ENCODE measurements at places on chromosomes 7 and 10.
A peak's percentile ranks its signal among the peaks of the same experiment; 100 is the strongest.

DNA sequence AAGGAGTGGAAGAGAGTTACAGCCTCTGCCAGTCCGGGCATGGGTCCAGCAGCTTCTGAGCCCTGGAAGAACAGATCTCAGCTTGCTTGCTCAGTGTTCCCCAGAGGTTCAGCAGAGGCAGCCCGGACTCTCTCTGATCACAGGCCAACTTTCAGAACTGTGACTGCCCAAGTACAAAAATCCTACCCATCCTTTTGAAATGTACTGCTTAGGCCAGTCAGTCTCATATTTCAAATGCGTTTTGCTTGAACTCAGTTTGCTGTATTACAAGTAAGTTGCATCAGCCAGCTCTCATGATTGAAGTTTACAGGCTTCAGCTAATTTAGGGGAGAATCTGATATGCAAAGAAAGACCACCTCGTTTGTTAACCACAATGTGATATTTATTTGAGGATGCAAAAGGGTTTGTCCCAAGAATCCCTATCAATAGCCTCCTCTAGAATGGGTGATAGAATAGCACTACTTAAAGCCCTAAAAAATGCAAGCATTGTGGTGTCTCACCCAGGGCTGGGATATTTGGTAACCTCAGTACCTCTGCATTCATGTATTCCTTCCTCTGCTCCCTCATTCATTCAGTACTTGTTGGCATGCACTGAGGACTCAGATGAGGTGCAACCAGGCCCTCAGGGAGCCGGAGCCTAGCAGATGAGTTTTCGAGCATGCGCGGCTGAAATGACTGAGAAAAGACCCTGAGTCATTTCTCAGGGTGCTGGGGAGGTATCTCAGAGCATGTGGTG is 7.0 kb downstream of the AIMP2 start:
- no peak for DNase-seq

DNA sequence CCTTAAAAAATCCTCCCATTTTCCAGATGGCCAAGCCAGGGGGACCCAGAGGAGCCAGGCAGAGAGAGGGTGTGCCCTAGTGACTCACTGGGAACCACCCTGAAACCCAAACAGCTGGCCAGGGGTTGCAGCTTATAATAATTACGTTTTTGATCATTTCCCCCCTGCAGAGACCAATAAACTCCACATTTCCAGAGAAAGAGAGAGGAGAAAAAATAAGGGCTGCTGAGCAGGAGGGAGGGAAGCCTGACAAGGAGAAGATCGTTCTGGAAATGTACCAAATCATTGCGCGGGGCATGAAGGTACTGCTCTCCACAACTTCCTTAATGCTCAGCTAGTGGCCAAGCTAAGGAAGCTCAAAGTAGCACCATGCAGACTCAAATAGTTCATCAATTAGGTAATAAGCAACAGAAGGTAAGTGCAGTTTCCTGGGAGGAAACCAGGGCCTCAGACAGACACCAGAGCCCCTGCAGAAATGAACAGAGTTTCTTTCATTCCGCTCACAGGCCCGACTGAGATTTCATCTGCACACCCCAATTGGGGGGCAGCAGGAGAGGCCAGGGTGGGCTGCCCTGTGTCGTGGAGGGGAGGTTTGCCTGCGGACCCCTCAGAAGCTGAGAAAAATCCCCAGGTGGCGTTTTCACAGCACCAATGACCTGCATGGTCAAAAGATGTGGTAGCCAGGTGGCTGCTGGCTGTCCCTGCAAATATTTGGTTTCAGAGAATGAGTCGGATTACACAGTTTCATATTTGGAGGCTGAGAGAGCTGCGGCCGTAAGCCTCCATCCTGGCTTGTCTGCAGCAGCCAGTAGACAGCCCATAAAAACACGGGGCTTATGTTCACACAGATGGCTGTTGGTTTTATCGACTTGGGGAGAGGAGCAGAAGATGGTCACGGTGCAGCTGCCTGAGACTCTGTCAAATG is 153.2 kb upstream of the LYZL2 start:
- no peak for DNase-seq

GRCh38 chr10:131770946-131771633 is 129.7 kb upstream of the PPP2R2D start:
- DNase-seq: no peak

DNA sequence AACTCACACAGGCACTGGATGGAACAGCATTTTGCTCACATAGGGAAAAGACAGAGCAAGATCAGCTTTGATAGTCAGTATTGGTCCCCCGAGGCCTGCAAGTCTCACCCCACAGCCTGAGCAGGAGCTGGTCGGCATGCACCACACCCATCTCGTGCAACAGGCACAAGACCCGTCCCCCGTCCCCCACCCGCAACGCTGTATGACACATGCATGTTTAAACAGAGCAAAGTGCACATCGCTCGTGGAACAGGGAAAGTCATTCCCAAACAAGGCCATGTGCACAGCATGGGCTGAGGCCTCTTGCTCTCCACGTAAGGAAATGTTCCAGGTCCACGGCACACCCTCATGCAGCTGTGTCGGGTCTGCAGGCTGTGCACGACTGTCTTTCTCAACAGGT is 527.2 kb downstream of the ACTR3B start:
- no peak for DNase-seq

DNA sequence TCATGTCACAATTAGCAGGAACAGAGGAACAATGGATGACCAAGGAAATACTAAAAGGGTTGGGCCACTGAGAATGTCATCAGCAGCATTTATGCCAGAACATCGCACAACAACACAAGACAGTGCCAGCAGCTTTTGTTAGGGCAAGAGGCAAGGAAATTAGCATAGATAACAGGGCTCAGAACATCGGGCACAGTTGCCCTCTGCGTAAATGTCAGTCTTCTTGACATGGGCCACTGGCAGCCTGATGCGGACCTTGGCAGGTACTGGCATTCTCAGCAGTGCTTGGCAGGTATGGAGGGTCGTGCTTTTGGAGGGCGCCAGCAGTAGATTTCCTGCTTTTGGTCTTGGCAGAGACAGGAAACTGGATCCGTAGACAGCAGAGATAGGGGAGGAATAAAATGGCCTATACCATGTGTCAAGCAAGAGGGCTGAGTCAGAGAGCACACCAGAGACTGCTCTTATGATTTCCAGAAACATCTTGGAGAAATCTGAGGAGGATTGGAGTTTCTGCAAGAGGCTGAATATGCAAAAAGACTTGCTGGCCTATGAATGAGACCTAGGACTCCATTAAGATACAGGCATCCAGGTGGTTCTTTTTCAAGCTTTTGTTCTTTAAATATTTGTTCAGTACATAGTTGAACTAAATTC is 371.5 kb upstream of the MTPN start:
- DNase-seq: no peak

DNA sequence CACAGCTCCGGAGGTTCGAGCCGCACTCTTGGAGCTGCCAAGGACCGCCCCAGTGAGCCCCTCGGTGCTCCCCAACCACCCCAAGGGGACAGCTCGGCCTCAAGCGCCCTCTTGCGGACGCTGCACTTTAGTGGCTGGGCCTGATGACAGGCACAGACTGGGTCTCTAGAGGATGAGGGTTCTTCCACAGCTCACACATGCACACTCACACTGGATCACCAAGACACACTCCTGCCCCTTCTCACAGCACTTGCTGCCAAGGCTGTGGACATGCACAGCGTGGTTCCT is 2.1 kb downstream of the RET start:
- peak; percentile 74 for DNase-seq

DNA sequence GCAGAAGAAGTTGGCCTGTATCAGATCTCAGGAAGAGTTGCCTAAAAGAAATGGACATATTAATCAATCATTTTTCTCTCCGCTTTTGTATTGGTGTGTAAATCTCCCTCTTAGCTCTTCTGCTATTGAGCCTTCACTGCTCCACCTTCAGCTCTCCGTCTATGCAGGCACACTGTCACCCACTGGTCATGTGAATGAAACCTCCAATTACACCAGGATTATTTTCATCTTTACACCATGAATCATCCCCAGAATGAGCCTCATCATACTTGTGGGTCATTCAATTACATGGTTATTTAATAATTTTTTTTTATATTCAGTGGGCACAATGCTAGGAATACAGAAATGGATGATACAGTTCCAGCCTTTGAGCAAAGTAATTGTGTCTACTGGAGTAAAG is 92.6 kb downstream of the LRRC4 start:
- DNase-seq: peak; percentile 32

DNA sequence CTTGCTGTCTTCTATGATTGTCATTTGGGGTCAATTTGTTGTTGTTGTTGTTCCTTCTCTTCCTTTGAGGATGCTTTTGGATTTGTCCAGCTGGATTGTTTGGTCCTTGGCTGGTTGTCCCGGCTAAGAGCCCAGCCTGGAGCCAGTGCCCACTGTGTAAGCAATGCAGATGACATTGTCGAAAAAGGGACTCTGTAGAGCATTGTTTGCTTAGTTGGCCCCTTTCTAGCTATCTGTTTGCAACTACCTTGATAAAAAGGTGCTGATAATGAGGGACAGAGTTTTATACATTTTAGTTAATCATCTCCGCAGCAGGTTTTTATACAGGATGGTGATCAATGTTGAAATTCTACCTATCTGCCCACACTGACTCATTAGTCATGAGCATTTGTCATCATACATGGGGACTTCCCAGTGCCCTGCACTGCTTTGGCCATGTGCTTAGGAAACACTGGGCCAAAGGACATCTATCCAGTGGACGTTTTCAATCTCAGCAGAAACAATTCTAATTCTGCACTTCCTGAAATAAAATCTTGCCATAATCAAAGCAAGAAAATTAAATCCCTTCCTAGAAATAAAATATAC is 311.9 kb downstream of the GRM8 start:
- DNase-seq: no peak

- no peak for DNase-seq
Measured at GRCh38 chr10:63505562-63505961, 15.6 kb upstream of the REEP3 start.

DNA sequence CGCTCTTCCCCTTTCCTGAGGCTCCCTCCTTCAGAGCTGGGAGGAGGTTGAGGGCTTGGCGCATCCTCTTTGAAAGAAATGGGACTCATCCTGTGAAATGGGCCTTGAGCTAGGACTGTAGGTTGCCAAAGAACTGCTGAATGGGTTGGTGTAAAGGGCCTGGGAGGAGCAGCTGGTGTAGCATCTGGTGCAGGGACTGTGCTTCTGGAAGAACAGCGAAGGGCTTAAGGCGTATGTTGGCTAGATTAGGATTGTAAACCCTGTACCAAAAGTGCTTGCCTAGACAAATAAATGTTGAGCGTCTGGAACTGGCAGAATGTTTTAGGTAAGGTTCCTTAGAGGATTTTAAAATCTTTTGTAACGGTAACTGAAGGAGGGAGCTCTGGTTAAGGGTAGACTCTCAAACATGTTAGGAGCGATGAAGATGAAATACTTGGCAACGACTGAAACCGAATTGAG is 563 bp downstream of the STAM start:
- peak; percentile 16 for DNase-seq

DNA sequence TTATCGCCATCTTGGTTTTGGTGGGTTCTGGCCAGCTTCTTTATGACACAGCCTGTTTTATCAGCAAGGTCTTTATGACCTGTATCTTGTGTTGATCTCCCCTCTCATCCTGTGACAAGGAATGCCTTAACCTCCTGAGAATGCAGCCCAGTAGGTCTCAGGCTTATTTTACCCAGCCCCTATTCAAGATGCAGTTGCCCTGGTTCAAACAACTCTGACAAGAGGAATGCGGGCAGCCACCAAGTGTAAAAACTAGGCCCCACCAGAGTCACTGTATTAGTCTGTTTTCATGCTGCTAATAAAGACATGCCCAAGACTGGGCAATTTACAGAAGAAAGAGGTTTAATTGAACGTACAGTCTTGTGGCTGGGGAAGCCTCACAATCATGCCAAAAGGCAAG is 671.3 kb downstream of the SORCS1 start:
- no peak for DNase-seq

DNA sequence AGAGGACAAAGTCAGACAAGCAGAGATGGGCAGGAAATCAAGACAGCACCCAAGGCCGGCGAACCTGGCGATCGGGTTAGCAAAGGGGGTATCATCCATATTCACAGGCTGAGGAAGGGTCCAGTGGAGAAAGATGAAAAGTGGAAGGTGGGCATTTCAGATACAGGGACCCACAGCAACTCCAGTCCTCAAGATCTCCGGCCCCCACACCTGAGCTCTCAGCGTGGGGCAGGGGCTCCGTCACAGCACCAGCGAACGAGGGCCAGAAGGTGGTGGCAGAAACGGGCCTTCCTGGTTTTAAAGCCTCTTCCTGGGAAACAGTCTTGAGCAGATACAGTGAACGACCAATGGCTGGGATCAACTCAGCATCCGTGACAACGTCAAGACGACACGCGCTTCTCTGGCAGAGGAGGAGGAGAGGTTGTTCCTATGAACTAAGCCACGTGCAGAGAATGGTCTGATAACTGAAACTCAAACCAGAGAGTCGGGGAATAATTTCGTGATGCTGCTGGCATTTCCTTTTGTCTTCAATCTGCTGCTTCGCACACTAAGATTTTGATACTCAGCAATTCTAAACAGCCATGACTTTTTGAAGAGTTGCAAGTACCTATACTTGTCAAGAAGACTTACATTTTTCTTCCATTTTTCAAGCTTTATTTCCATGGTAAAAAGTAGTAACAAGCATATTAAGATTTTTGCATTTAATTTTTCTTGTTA is 219.8 kb downstream of the ZMYND11 start:
- no peak for DNase-seq

DNA sequence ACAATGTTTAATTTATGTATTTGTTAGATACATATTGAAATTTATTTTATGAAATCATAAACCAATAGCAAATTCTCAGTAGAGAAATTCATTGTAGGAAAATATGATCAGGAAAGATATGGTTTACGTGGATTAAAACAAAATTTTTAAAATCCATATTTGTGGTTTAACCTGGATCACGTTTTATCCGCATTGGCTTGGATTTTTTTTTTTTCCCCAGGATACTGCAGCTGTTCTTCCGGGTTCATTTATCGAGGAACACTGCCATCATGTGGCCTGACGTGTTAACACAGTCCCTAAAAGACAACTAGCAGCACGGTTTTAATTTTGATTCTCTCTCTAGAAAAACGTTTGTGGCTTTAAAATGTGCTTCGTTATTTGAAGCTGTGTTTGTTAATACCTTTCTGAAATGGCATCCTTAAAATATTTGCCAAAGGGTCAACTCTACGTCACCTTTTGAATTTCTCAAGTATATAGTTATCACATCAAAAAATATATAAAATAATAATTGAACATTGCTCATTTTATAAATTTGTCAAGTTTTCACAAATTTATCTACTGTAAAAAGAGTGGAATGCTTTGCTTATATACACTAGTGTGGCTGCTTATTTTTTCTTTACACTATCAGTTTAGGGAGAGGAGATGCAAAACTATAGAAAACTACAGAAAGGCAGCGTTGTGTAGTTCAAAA is 8.7 kb upstream of the ASB4 start:
- DNase-seq: peak; percentile 78

GRCh38 chr10:27947540-27947939 is 51.3 kb downstream of the ODAD2 start:
- no peak for DNase-seq

DNA sequence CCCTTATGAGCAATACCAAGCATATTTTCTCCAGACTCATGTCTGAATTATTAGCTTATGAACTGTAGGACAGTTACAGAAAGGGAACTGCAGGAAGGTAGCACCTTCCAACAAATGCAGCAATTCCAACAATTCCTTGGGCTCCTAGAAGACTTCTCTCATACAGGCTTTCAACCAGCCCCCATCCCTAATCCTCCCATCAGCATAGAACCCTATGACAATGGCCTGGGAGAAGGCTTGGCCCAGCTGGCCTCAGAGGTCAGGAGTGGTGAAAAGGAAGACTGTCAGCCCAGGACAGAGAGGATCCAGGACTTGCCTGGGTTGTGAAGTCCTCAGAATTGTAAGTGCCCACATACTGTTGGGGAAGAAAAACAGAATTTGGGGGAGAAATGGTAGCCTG is 5.9 kb downstream of the VPS41 start:
- DNase-seq: no peak

- DNase-seq: no peak
Measured at GRCh38 chr7:86094166-86094669, 549.5 kb upstream of the GRM3 start.

- no peak for DNase-seq
Measured at GRCh38 chr10:100908378-100908777, 4.4 kb upstream of the SLF2 start.
